ENCODE measurements at places on chromosomes 5 and 9.

- DNase-seq: no peak
Measured at GRCh38 chr5:82861701-82862100, 215.5 kb downstream of the TMEM167A start.

- DNase-seq: no peak
Measured at GRCh38 chr5:74877624-74878304, 11.6 kb upstream of the FAM169A start.

GRCh38 chr5:174459071-174459702, 265.2 kb upstream of the MSX2 start:
- no peak for DNase-seq

GRCh38 chr5:172979778-172980177, 3.8 kb upstream of the ATP6V0E1 start:
- no peak for DNase-seq

DNA sequence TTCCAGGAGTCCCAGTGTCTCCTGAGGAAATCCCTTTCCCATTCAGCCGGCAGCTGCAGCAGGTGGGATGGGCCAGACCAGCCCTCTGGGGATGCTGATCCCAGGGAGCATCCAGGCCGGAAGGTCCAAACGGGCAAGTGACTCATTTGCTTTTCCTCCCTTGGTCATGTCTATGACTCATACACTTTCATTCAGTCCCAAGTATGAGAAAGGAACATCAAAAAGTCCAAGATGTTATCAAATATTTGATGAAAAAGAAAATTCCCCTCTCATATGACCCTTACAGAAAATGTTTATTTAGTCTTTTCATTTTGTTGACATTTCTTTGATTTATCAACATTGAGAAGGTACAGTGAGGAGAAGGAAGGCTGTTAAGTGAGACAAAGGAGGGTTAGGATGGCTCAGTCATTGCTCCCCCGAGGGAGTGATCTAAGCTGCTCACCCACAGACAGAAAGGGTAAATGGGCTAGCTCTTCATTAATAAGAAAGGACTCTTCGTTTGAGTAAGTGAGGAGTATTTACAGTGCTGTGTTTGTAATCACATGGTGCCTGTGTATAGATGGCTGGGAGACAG, 117.6 kb upstream of the ANKRD55 start:
- no peak for DNase-seq

GRCh38 chr9:87662808-87663528, 63.0 kb upstream of the CTSL start:
- peak; percentile 36 for DNase-seq

DNA sequence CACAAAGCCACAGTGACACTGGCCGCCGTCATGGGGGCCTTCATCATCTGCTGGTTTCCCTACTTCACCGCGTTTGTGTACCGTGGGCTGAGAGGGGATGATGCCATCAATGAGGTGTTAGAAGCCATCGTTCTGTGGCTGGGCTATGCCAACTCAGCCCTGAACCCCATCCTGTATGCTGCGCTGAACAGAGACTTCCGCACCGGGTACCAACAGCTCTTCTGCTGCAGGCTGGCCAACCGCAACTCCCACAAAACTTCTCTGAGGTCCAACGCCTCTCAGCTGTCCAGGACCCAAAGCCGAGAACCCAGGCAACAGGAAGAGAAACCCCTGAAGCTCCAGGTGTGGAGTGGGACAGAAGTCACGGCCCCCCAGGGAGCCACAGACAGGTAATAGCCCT, 26.1 kb downstream of the HRH2 start:
- peak; percentile 25 for DNase-seq

DNA sequence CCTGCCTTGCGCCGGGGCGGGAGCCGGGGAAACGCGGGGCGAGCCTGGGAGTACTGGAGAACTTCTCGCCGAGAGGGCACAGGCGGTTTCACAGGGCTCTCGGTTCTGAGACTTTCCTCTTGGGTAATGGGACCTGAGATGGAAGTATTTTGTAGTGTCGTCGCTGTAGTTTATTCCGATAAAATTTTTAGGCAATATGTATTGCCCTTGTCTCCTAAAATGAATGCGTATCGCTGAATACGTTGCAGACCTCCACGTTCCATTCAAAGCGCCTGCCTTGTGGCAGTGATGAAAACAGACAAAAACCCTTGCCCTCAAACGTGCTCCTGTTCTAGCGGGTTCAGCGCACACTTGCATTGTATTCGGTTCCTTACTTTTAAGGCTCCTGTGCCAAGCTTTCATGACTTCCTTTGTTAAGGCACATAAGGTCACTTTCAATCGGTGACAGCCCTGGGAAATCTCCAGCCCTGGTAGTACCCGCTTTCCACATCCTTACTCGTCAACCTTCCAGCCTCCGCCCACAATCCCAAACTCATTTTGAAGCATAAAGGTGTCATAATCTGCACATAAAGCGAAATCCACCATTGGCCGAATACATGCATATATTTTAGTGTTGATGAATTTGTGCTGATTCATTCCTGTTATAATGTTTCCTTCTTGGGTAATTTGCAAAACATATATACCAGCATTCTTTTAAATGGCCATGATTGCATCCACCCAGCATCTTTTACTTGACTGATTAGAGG, 694 bp downstream of the RMI1 start:
- DNase-seq: peak; percentile 41

DNA sequence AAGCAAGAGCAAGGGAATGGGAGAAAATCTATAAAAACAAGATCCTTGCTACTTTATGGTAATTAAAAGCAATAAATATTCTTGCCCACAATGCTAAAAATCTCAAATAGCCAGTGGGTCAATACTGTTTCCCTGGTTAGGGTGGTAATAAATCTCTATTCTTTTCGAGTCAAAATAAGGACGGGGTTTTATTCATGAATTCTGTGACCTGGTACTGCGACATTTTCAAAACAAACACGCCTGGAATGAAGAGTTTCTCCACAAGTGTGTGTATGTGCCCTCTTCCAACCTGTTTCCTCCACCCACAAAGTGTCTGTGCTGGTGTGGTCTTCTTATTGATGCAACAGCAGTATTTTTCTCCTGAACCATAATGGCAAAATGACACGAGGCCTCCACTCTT, 358.8 kb upstream of the BRINP1 start:
- DNase-seq: no peak

GRCh38 chr5:36528588-36528987, 77.8 kb upstream of the SLC1A3 start:
- no peak for DNase-seq

- no peak for DNase-seq
Measured at GRCh38 chr5:57037355-57037754, 85.4 kb upstream of the MIER3 start.

- no peak for DNase-seq
Measured at GRCh38 chr9:81671880-81672280, 17.5 kb downstream of the TLE1 start.

- no peak for DNase-seq
Measured at GRCh38 chr9:18480662-18481093, 6.7 kb downstream of the ADAMTSL1 start.

GRCh38 chr5:51678330-51678729, 295.1 kb downstream of the ISL1 start:
- DNase-seq: no peak

DNA sequence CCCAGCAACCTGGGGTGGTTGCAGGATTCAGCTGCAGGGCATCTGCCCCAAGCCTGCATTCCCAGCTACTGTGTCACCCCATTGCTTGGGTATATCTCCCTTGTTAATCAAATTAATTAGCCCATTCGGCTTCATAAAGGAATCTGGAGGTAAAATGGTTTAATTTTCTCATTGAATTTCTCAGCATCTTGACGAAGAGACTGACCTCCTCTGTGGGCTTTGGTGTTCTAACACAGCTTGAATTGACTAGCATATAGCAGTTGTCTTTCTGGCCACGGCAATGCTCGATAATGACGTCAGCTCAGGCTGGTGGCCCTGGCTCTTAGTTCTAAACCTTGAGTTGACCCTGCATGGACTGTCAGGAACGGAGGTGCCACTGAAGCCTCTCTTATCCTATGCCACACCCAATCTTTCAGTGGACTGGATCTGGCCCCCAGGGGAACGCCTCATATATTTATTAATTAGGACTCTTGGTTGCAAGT, 72.4 kb downstream of the MSX2 start:
- DNase-seq: no peak

- DNase-seq: no peak
Measured at GRCh38 chr5:170166101-170166500, 60.4 kb downstream of the FOXI1 start.

DNA sequence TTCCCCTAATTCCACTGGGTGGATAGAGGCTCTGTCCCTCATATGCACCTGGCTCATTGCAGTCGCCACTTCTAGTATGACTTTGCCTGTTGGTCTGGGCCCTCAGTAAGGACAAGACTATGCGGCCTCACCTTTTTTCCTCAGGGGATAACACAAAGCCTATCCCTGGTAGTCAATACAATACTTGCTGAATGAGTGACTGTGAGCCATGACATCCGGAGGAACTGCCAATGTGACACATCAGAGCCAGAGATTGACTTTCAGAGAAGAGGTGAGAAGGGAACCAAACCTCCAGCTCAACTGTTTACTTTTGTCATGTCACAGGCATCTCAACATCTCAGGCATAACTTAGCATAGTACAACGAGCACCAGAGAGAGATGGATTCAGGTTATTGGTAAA, 371.3 kb downstream of the DMRT2 start:
- no peak for DNase-seq

- no peak for DNase-seq
Measured at GRCh38 chr9:15333376-15333881, 26.4 kb upstream of the TTC39B start.

- DNase-seq: peak; percentile 1
Measured at GRCh38 chr9:10268531-10269485, 344.0 kb downstream of the PTPRD start.

- no peak for DNase-seq
Measured at GRCh38 chr9:104872656-104873488, 55.1 kb downstream of the ABCA1 start.

GRCh38 chr9:83505282-83505681, 32.9 kb downstream of the FRMD3 start:
- no peak for DNase-seq

- DNase-seq: no peak
Measured at GRCh38 chr9:93111001-93111370, 15.0 kb downstream of the CARD19 start.

GRCh38 chr5:22852807-22853660, at the start of gene CDH12:
TSS of gene CDH12 (minus strand) at chr5:22853344.
- no peak for DNase-seq

- peak; percentile 86 for DNase-seq
Measured at GRCh38 chr9:98034593-98035546, 21.7 kb upstream of the NANS start.

DNA sequence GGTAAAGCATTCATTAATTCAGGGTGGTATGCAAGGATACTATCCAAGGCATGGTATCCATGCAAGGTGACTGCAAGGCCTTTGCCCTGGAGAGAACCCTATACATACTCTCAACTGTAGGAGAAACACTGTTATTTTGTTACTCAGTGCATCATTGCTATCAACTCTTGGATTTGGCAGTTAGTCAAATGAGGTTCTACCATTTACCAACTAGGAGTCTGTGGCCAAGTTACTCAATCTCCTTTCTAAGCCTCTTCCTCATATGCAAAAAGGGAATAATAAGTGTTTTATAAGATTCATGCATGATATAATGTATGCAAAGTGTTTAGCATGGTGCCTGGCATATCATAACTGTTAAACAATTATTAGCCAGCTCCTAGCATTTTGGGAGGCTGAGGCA, 4.0 kb downstream of the PCDHGC3 start:
- DNase-seq: no peak

DNA sequence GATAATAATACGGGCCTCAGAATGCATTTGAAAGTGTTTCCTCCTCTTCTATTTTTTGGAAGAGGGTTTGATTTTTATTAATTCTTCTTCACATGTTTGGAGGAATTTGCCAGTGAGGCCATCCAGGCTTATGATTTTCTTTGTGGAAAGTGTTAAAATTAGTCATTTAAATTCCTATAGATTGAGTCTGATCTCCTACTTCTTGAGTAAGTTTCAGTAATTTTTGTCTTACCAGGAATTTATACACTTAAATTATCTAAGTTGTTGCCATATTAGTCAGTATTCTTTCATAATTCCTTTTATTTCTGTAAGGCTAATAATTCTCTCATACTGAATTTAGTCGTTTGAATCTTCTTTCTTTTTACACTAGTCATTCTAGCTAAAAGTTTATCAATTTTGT, 25.2 kb upstream of the HAPLN1 start:
- no peak for DNase-seq

DNA sequence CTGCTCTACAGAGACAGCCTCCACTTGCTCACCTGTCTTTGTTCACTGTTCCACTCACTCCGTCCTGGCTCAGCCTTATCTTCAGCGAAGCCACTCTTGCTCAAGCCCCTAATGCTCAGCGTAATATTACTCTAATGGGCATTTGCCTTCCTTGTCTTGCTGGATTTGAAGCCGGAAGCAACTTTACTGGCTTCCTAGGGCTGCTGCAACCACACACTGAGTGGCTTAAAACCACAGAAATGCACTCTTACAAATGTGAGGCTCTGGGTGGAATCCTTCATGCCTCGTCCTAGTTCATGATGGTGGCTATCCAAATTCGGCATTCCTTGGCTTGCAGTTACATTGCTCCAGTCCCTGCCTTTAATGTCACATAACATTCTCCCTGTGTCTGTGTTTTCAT, 85.5 kb upstream of the MARCHF11 start:
- peak; percentile 10 for DNase-seq

- DNase-seq: no peak
Measured at GRCh38 chr9:95874989-95875304, 544 bp upstream of the ERCC6L2 start.

GRCh38 chr9:94850540-94851434, 124.3 kb downstream of the AOPEP start:
- no peak for DNase-seq

DNA sequence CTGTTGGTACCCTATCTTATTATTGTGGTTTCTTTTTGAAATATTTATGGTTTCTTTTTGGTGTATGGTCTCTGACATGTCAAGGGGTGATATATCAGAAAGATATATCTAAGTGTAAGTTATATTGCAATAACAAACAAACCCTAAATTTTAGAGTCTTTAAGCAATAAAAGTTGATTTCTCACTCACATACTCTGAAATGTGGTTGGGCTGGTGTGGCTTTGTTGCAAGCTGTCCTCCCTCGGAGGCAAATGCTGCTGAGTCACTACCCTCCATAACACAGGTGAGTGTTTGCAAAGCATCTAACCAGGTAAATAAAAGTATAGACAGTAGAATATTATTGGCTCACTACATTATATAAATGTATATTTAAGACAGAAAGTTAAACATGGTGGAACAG, 253.2 kb downstream of the CDH18 start:
- DNase-seq: no peak

GRCh38 chr5:141127305-141127704, 5.7 kb downstream of the PCDHB4 start:
- DNase-seq: no peak

- no peak for DNase-seq
Measured at GRCh38 chr5:178790371-178790770, 59.9 kb upstream of the ZNF354A start.

- peak; percentile 58 for DNase-seq
Measured at GRCh38 chr5:25544652-25545249, 900.0 kb upstream of the CDH10 start.

- no peak for DNase-seq
Measured at GRCh38 chr9:26324786-26325443, 567.7 kb downstream of the CAAP1 start.

- DNase-seq: no peak
Measured at GRCh38 chr9:81543695-81544094, 145.7 kb downstream of the TLE1 start.

- DNase-seq: no peak
Measured at GRCh38 chr5:171102877-171103610, 206.0 kb upstream of the TLX3 start.
